ENCODE measurements at places on chromosomes 3 and 15.
A peak's percentile ranks its signal among the peaks of the same experiment; 100 is the strongest.

- no peak for DNase-seq
Measured at GRCh38 chr3:197093871-197094270, 64.3 kb upstream of the MELTF start.

GRCh38 chr3:107498646-107499045 lies 24.1 kb upstream of the BBX start:
- DNase-seq: no peak

DNA sequence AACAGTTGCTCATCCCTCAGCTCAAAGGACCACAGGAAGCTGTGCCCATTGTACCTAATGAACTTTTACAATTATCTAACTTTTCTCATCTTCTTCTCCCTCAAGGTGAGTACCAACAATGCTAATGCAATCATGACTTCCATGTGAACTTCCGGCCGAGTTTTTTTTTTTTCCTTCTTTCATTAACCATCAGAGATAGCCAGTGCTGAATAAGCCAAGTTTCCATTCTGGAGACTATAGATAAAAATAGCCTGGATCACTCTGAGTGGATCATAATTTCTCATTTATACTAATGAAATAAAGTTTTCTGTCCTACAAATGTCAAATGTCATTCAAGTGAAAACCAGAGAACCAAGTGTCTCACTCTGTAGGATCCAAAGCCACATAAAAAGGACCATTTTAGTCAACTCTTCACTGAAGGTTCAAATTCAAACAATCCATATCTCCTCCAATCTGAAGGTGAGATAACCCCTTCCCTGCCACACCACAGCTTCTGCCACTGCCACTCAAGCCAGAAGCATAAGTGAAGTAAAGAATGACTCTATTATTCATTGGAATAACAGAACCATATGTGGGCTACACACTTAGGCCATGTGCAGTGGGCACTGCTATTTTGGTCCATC lies 5.5 kb downstream of the SUMF1 start:
- DNase-seq: no peak

GRCh38 chr3:103907567-103907966 lies 1459.1 kb upstream of the ALCAM start:
- no peak for DNase-seq

- DNase-seq: no peak
Measured at GRCh38 chr15:41926185-41927056, 32.6 kb upstream of the SPTBN5 start.

DNA sequence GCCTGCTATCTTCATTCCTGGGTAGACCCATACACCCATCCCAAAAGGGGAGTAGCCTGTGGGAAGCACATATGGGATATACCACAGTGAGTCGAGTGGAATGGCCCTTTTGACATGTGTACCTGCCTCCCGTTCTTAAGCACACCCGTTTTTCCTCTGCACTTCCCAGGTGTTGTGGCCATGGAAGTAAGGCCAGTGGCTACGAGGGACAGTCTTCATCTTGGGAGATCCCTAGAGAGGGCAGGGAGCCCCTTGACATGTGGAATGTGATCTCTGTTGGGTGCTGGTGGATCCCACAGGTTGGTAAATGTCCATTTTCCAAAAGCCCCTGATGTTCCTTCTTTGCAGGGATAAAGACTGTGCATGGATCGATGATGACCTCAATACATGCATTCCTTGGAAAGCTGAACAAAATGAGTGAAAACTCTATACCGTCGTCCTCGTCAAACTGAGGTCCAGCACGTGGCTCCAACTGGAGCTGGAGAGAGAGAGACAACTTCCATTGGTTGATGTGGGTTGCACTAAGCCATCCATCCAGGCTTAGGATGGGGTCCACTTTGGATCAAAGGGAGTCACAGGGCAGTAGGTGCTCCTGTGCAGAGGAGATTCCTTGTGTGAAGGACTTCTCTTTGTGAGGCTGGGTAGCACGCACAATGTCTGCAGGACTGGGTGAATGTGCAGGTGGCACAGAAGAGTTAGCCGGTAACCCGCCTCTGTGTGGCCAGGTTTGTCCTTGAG lies 136.8 kb downstream of the SNRPN start:
- no peak for DNase-seq

GRCh38 chr15:50190723-50191122 lies 8.7 kb downstream of the SLC27A2 start:
- no peak for DNase-seq

- DNase-seq: no peak
Measured at GRCh38 chr15:80609512-80609946, 85.6 kb upstream of the ABHD17C start.

DNA sequence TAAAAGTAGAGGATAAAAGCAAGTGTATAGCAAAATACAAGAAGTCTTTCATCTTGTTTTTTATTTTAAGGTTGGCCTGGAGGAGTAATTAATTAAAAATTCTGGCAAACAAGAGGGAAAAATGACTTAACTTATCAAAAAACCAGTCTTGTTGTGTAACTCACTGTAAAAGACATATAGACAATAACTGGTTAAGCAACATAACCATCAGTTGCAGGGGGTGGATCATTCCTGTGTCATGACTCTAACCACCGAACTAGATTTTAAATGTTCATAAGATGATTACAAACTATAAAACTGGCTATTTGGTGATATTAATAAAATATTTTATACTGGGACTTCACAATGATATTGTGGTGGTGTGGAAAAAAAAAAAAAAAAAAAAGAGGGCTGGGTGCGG lies 130.6 kb downstream of the STAG1 start:
- no peak for DNase-seq

GRCh38 chr3:188092648-188093047 lies 61.3 kb upstream of the LPP start:
- DNase-seq: peak; percentile 64

DNA sequence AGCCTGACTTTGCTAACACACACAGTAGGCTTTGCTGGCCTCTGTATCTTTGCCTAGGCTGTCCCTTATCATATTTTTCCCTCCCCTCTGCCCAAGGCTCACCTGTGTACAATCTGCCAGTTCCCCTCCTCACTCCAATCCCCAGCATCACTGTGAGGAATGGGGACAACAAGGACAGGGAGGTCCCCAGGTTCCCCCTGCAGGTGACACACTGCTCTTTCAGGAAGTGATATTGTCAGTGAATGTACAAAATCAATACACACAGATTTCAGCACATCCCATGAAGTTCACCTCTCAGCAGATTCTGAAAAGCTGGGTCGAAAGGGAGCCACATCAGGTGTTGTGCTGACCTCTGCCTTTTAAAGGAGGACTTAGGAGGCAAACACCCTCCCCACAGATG lies 177.5 kb downstream of the RAB11A start:
- no peak for DNase-seq

GRCh38 chr3:11643201-11643603 lies 513 bp downstream of the VGLL4 start:
- peak; percentile 75 for DNase-seq

GRCh38 chr3:38711321-38711720 lies 61.8 kb upstream of the SCN5A start:
- no peak for DNase-seq

GRCh38 chr15:74937272-74937589 lies 642 bp downstream of the COX5A start:
- DNase-seq: no peak

- no peak for DNase-seq
Measured at GRCh38 chr3:71537211-71537611, 46.3 kb downstream of the FOXP1 start.

DNA sequence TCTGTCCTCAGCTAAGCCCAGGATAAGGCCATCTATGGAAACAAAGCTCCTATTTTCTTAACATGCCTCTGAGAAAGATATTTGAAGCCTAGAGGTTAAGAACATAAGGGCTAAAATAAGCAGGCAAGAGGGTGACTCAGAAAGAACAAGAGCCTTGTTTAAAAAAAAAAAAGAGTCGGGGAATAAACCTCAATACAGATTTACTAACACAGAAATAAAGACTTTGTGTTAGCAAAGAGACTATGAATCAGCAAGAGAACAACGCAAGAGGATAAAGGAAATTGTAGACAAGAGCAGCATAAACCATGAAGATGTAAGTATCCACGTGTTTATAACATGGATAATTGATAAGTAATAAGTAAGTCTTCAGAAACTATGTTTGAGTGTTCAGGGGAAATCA lies 36.0 kb downstream of the RAB27A start:
- no peak for DNase-seq

DNA sequence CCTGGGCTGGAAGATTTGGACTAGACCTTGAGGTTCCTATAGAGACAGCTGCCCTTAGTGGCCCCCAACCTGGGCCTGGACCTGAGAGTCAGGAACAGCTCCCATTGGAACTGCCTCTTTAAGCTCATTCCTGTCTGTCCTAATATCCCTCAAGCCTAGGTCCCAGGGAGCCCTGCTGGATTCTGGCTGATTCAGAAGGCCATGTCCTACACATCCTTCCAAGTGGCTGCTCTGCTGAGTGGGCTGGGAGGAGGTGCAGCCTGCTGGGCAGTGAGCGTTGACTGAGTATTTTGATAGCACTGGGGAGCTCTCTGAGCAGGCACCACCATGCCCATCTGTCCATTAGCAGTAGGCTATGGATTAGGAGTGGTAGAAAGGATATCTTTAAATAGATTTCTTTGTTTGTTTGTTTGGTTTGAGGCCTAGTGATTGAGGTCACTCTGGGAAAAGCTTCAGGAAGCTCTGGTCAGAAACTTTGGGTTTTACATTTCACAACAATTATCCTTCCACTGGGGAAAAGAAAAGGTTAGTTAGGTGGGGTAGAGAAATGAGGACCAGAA lies 54.6 kb upstream of the ATOSA start:
- no peak for DNase-seq

GRCh38 chr3:138498991-138499390 lies 64.6 kb downstream of the ESYT3 start:
- DNase-seq: no peak

- DNase-seq: no peak
Measured at GRCh38 chr15:56366211-56366610, 985 bp downstream of the TEX9 start.

- peak; percentile 73 for DNase-seq
Measured at GRCh38 chr15:63048776-63049665, 6.5 kb downstream of the TPM1 start.

GRCh38 chr3:156472684-156473083 lies 82.2 kb downstream of the SSR3 start:
- no peak for DNase-seq

DNA sequence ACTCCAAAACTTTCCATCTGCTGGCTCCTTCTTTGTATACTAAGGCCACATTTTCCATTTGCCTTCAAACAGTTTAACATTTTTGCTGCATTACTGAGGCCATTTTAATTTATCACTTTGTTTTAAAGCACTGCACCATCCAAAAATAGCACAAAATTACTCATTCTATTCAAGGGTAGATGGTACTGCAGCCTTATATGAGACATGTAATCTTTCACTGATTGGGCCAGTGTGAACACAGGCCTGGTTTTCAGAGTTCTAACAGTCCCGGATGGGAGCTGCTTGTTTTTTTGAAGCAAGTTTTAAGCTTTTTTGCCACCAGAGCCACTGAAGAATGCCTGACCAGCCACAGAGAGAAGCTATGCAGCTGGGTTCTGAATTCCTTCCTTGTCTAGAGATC lies 172.3 kb upstream of the TSC22D2 start:
- no peak for DNase-seq

DNA sequence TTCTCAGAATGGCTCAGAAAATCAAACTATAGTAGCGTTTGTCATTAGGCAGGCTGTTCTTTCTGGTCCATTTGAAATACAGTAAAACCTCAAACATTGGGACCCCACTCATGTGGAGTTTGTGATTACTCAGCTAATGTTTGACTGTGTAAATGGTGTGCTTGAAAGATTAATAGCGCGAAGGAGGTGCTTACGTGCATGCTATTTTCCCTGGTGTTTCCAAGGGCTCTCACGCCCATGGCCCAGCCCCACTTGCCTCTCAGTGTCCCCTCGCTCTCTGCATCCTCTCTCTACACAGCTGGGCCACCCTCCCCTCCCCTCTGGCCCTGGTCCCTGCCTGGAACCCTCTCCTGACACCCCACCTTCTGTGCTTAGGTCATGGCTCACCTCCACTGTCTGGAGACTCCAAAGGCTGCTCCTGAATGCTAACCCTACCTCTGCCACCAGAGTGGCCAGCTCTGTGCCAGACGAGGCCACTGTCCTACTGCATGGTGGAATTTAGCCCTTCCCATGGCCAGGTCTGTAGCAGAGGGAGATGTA lies 194.2 kb downstream of the PLCL2 start:
- no peak for DNase-seq

GRCh38 chr3:47379411-47379899 lies 1.4 kb upstream of the PTPN23 start:
- no peak for DNase-seq

DNA sequence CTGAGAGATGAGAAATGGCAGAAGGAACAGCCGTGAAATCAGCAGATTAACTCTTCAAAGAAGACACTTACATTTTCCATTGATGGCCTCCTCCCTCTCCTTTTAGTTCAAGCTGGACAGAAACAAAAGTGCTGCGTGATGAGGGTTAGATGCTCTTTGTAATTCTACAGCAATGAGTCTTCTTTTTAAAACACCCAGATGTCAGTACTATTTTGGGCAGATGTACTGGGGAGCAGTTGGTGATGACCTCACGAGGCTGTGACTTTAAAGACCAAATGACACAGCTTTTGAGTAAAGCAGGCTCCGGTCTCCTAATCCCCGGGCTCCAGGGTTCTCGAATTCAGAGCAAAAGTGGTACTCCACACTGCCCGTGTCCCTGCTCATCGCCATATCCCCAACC lies 198.2 kb downstream of the SLCO3A1 start:
- DNase-seq: no peak

- DNase-seq: no peak
Measured at GRCh38 chr15:39438799-39439592, 141.9 kb upstream of the THBS1 start.

DNA sequence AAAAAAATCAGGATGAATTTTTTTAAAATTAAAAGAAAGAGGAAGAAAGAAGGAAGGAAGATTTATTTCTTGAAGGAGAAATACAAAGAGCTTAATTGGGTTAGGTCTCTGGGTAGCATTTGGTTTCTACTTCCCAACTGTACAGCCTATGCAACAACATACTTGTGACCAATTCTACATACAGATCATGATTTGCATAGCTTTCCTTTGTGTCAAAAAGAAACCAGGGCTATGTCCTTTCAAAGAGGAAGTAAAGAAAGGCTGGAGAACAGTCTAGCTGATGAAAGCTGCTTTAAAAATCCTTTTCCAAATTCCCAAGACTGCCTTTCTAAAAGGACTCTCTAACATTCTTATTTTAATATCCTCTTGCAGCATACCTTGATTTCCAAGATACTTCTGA lies 6.1 kb upstream of the HGD start:
- no peak for DNase-seq

- DNase-seq: no peak
Measured at GRCh38 chr3:43423142-43423541, 136.8 kb downstream of the SNRK start.

DNA sequence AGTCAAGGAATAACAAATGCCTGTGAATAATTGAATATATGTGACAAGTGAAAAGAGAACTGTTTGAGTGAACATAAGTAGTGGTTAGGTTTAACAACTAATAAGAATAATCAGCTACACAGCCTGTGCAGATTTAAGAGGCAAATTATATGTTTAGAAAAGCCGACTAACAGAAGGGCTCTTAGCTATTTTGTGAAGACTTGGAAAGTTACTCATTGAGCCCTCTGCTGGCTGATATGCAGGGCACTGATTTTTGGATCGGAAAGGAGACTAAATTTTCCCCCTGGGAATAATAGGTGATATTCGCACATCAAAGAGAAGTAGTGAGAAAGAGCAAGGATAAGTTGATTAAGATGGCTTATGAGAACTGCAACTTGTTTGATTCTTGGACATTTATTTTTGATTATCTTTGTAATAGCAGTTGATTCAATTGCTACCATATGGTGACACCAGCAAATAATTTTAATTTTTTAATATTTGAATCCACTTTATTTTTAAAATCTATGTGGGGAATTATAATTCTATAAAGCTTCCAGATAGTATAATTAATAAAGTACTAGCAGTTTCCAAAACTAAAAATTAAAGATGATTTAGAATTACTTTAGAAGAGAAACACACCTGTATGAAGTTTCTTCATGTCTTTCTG lies 156.2 kb downstream of the NLGN1 start:
- DNase-seq: no peak

Data from activated effector memory CD4-positive, alpha-beta T cell treated with anti-CD3 and anti-CD28 coated beads, Interleukin-2, amount 50 U/mL, for 16 hours (primary cell).